ENCODE measurements at places on chromosomes 4 and X. TPM values are rescaled to one million over a fixed set of nuclear protein-coding genes. Genes with fewer than 3 reads are reported as not detected.

The FOXR2 gene
- not detected for total RNA-seq

The CXCR3 gene
- total RNA-seq: 1.5 TPM

The STK32B gene
- 1.7 TPM for total RNA-seq

The N4BP2 gene
- 18.3 TPM for total RNA-seq

The VBP1 gene
- total RNA-seq: 17.3 TPM

The SAGE1 gene
- not detected for total RNA-seq

The WAS gene
- 127 TPM for total RNA-seq

The TSPAN7 gene
- total RNA-seq: not detected

The RAB40A gene
- total RNA-seq: not detected

The CT83 gene
- not detected for total RNA-seq

DNA sequence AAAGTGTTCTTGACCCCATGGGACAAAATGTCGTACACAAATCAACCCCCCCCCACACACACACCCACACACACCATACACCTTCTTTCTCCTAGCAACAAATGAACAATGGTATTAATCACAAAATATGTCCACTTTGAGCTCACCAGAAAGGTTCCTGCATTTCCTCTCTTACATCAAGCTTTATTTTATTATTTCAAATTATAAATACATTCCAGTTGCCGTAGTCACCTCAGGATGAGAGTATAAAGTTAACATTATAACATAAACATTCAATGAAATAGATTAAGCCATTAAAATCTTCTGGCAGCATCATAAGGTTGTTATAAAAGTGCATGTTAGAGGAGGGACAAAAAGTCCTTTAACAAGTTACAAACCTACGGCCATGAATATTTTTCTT is 7.3 kb downstream of the XK start:
- H3K27me3 ChIP-seq: no peaks in the 10 kb centered on the region
- no peaks in the 10 kb centered on the region for H3K36me3 ChIP-seq
- no peak overlapping the region for H3K4me3 ChIP-seq
- no peak for DNase-seq

- no peaks in the 10 kb centered on the region for H3K27me3 ChIP-seq
- no peaks in the 10 kb centered on the region for H3K36me3 ChIP-seq
- H3K4me3 ChIP-seq: no peak overlapping the region
Measured at GRCh38 chrX:97740886-97741285, 857.2 kb downstream of the RPA4 start.

- DNase-seq: no peak
- no peak overlapping the region for H3K27ac ChIP-seq
- no peaks in the 10 kb centered on the region for H3K4me1 ChIP-seq
- no peaks in the 10 kb centered on the region for H3K27me3 ChIP-seq
- no peak overlapping the region for H3K4me3 ChIP-seq
Measured at GRCh38 chr4:183788308-183788905, 116.7 kb upstream of the STOX2 start.

DNA sequence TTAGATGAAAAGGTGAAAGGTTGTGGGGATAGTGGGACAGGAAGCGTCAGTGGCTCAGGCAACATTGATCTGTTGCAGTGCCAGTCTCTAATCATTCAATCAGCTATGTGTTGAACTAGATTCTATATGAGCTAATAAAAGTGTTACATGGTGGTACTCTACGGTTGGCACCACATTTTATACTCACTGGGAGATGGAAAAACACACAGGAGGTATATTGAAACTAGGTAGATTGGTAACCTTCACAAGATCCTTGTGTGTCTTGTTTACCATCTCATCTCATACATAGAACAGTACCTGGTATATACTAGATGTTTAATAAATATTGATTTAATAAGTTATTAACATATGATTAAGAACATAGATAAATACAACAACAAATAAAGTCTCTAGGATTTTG is 152.7 kb downstream of the NAA11 start:
- H3K27me3 ChIP-seq: no peaks in the 10 kb centered on the region
- no peak for DNase-seq
- no peak overlapping the region for H3K4me3 ChIP-seq
- H3K36me3 ChIP-seq: no peaks in the 10 kb centered on the region
- H3K27ac ChIP-seq: no peak overlapping the region

DNA sequence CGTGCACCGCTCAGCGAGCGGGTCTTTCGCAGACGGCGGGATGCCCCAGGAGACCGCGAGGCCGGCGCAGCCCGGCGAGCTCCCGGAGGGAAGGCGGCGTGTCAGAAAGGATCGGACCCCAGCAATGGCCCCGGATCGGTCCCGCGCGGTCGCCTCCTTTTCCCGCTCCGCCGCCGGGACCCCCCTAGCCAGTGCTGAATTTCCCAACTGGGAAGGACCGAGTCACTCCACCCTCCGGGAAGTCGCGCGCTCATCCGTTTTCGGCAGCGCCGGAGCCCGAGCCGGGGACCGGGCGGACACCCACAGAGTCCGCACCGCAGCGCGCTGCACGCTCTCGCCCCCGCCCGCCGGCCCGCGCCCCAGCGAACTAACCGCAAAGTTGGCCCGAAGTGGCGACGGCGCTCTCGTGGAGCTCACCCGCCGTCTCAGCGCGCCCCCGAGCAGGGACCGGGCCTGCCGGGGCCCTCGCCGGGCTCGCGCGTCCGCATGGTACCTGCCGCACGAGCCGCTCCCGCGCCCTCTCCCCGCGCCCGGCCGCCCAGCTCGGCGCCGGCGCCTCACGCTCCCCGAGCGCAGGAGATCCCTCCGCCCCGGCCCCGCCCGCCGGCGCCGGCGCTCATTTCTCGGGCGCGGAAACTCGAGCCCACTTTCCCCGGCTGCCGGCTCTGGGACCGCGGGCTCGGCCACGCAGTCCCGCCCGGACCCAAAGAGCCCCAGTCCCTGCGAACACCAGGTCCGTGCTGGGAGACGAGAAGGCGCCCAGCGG is at the start of gene FAT1:
TSS of gene FAT1 (minus strand) at position 565 of the 766 bp plus-strand sequence. CDS start 14,029 bp downstream, outside the sequence.
- H3K36me3 ChIP-seq: no peaks in the 10 kb centered on the region
- H3K27me3 ChIP-seq: peaks cover 4% of the 10 kb centered on the region
- no peaks in the 10 kb centered on the region for H3K4me1 ChIP-seq
- no peak within 1 kb of the TSS for H3K4me3 ChIP-seq
- DNase-seq: no peak

- no peak overlapping the region for H3K4me3 ChIP-seq
- no peaks in the 10 kb centered on the region for H3K4me1 ChIP-seq
- DNase-seq: no peak
- no peaks in the 10 kb centered on the region for H3K36me3 ChIP-seq
- H3K27ac ChIP-seq: no peak overlapping the region
- H3K27me3 ChIP-seq: no peaks in the 10 kb centered on the region
Measured at GRCh38 chrX:18468599-18468998, 43.2 kb downstream of the CDKL5 start.

DNA sequence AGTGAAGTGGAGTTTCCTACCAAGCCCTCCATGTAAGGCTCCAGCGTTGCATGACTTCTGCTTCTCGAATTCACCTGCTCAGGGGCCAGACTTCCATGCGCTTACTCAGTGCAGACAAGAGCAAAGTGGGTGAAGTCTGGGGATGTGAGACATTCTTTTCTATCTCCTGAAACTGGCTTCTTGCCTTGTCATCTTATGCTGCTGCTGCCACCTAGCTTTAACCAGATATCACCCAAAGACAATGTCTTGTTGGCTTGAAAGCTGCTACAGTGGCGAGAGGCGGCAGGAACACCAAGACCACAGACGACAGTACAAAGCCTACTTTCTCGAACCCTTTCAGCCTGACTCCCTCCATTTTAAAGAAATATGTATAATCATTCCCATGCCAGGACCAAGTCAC is 103.6 kb upstream of the ADGRG2 start:
- H3K27ac ChIP-seq: no peak overlapping the region
- no peak overlapping the region for H3K4me3 ChIP-seq
- H3K27me3 ChIP-seq: no peaks in the 10 kb centered on the region
- no peaks in the 10 kb centered on the region for H3K4me1 ChIP-seq

DNA sequence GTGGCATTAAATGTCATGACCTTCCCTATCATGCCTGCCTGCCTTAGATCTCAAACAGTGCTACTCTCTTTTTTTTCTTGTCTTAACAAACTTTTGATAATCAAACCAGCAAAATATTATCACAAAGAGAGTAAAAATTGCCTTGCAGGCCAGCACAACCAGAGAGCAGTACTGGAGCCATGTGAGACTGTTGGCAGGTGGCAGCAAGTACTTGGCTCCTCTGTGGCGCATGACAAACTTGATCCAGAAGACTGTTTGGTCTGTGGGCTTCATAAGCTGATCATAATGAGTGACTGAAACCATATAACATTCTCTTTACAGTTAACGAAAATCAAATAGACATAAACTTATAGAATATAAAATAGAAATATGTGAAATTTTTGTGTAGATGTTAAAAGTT is 33.3 kb upstream of the UGT2A3 start:
- no peaks in the 10 kb centered on the region for H3K4me1 ChIP-seq
- H3K36me3 ChIP-seq: no peaks in the 10 kb centered on the region
- H3K27me3 ChIP-seq: no peaks in the 10 kb centered on the region

GRCh38 chr4:155638195-155638965 is 28.3 kb upstream of the GUCY1A1 start:
- no peaks in the 10 kb centered on the region for H3K36me3 ChIP-seq
- no peak overlapping the region for H3K27ac ChIP-seq
- no peaks in the 10 kb centered on the region for H3K4me1 ChIP-seq
- H3K27me3 ChIP-seq: no peaks in the 10 kb centered on the region
- H3K4me3 ChIP-seq: no peak overlapping the region

- DNase-seq: no peak
- H3K36me3 ChIP-seq: no peaks in the 10 kb centered on the region
- H3K27me3 ChIP-seq: no peaks in the 10 kb centered on the region
- H3K27ac ChIP-seq: no peak overlapping the region
Measured at GRCh38 chr4:145580906-145581305, 38.3 kb upstream of the MMAA start.

DNA sequence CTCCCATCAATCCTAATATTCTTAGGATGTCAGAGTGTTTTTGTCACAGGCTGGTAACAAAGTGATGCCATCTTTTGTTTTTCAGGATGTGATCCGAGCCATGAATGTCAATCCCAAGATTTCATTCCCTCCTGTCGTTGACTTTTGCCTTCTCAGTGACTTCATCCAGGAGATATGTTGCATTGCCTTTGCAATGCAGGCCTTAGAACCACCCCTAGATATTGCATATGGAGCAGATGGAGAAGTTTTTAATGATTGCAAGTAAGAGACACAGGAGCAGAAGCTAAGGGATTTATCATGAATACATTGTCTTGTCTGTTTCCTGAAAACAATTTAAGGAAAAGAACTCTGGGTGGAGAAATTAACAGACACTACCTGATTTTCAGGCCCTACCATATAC is 28.6 kb downstream of the SPATA18 start:
- H3K27ac ChIP-seq: no peak overlapping the region
- no peak overlapping the region for H3K4me3 ChIP-seq
- no peak for DNase-seq
- H3K27me3 ChIP-seq: no peaks in the 10 kb centered on the region
- H3K4me1 ChIP-seq: no peaks in the 10 kb centered on the region

GRCh38 chrX:17170973-17171372 is 204.0 kb upstream of the NHS start:
- no peak overlapping the region for H3K4me3 ChIP-seq
- no peak for DNase-seq
- no peaks in the 10 kb centered on the region for H3K36me3 ChIP-seq

GRCh38 chr4:1783970-1784369 is 9.1 kb upstream of the FGFR3 start:
- H3K27ac ChIP-seq: no peak overlapping the region
- no peak overlapping the region for H3K4me3 ChIP-seq
- H3K4me1 ChIP-seq: no peaks in the 10 kb centered on the region

DNA sequence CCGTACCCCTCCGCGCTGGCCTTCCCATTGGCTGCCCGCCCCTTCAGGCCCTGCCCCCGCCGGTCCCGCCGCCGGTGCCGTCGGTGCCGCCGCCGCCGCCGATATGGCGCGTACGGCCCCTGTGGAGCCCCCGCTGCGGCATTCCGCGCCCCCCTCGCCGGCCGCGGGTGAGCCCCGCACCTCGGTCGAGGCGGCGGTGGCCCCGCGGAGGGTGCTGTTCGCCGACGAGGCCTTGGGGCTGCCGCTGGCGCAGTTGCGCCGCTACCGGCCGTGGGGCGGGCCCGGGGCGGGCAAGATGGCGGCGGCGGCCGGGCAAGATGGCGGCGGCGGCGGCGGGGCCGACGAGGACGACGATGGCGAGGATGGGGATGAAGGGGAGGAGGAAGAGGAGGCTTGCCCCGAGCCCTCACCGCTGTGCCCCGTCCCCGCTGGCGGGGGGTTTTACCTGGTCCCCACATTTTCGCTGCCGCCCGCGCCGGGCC is at the start of gene PPP1R3F:
TSS of gene PPP1R3F (plus strand) at position 27 of the 482 bp plus-strand sequence. CDS start at position 104, 77 bp downstream.
- H3K36me3 ChIP-seq: no peaks in the 10 kb centered on the region
- no peaks in the 10 kb centered on the region for H3K27me3 ChIP-seq
- peak within 1 kb of the TSS; percentile 99 for H3K27ac ChIP-seq
- no peak for DNase-seq
- H3K4me3 ChIP-seq: peak within 1 kb of the TSS; percentile 96
- peaks cover 40% of the 10 kb centered on the region for H3K4me1 ChIP-seq

DNA sequence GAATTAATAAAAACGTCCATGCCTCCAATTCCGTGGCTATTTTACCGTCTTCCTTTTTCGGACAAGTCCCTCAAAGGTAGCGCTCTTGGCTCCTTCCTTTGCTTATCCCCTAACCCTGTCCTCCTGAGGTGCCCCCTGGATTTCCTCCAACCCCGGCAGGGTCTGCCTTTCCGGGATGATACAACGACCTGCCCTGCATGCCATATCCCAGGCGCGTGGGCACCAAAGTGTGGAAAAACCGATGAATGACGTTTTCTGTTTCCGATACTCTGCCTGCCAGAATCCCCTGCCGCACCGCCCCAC is 706 bp upstream of the CSTF2 start:
- peak overlapping the region; percentile 80 for H3K27ac ChIP-seq
- DNase-seq: no peak
- peak overlapping the region; percentile 68 for H3K4me3 ChIP-seq
- H3K36me3 ChIP-seq: peaks cover 16% of the 10 kb centered on the region

- no peaks in the 10 kb centered on the region for H3K4me1 ChIP-seq
- no peak for DNase-seq
- no peak overlapping the region for H3K27ac ChIP-seq
- peaks cover 60% of the 10 kb centered on the region for H3K36me3 ChIP-seq
- H3K4me3 ChIP-seq: no peak overlapping the region
- H3K27me3 ChIP-seq: no peaks in the 10 kb centered on the region
Measured at GRCh38 chr4:143202824-143203223, 18.1 kb downstream of the USP38 start.

GRCh38 chrX:133544115-133544514 is 128.8 kb upstream of the GPC4 start:
- DNase-seq: no peak
- no peaks in the 10 kb centered on the region for H3K36me3 ChIP-seq
- no peak overlapping the region for H3K27ac ChIP-seq
- H3K27me3 ChIP-seq: no peaks in the 10 kb centered on the region

DNA sequence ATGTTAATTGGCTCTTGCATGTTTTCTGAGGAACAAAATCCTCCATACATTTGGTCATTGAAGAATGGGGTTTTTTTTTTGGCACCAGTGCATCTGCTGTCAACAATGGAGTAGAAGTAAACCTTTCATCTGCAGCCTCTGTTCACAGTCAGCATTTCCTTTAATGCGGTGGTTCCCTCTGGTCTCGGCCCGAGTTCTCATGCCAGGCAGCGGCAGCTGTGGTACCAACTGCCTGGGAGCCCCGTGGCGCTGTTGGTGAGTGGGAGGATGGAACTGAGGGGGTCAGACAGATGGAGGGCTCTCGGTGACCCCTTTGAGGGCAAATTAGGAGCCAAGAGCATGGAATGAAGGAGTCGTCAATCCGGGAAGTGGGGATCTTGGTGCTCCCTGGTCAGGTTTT is 114.7 kb downstream of the AFF1 start:
- H3K27me3 ChIP-seq: no peaks in the 10 kb centered on the region
- no peaks in the 10 kb centered on the region for H3K36me3 ChIP-seq

Data from naive thymus-derived CD4-positive, alpha-beta T cell (primary cell).